Neural cell (in vitro differentiated cells): ENCODE measurements at places on chromosomes 2 and 18. TPM values are rescaled to one million over a fixed set of nuclear protein-coding genes. Genes with fewer than 3 reads are reported as not detected.

The CAPN10 gene
- polyA plus RNA-seq = 120 and 138 TPM in 2 replicates

The LIMS1 gene
- 8.2 and 12.3 TPM in 2 replicates for polyA plus RNA-seq

The SIX3 gene
- polyA plus RNA-seq = 8.7 and 9.8 TPM in 2 replicates

The EVX2 gene
- not detected in 2 replicates for polyA plus RNA-seq

The GKN2 gene
- not detected in 2 replicates for polyA plus RNA-seq

The PPM1B gene
- polyA plus RNA-seq = 79.8 and 116 TPM in 2 replicates

The SPEG gene
- polyA plus RNA-seq = 58.3 and 87.6 TPM in 2 replicates

The TMEM247 gene
- polyA plus RNA-seq = not detected in 2 replicates

The ZAP70 gene
- polyA plus RNA-seq = 0.59 TPM in 1 of 2 replicates, not detected in the other

The KCNIP3 gene
- not detected in 2 replicates for polyA plus RNA-seq

The AQP12B gene
- polyA plus RNA-seq = not detected in 2 replicates

The CCDC68 gene
- 0.26 and 0.30 TPM in 2 replicates for polyA plus RNA-seq

The KYNU gene
- 0.18 and 0.25 TPM in 2 replicates for polyA plus RNA-seq

The INHA gene
- polyA plus RNA-seq = 2.7 and 5.6 TPM in 2 replicates
